ENCODE measurements at places on chromosomes 4 and X.

- DNase-seq: no peak
Measured at GRCh38 chrX:115448146-115448545, 112.8 kb upstream of the PLS3 start.

GRCh38 chrX:793216-793770 is 162.7 kb downstream of the SHOX start:
- DNase-seq: no peak

GRCh38 chrX:43456063-43456462 is 200.0 kb upstream of the MAOA start:
- no peak for DNase-seq

- DNase-seq: no peak
Measured at GRCh38 chr4:1611501-1611870, 72.6 kb downstream of the FAM53A start.

- peak; percentile 14 for DNase-seq
Measured at GRCh38 chr4:157220371-157220881, at the start of gene GRIA2. Gene GRIA2, plus strand, starts transcription at chr4:157220728. Its CDS starts 315 bp downstream, at chr4:157221043.

DNA sequence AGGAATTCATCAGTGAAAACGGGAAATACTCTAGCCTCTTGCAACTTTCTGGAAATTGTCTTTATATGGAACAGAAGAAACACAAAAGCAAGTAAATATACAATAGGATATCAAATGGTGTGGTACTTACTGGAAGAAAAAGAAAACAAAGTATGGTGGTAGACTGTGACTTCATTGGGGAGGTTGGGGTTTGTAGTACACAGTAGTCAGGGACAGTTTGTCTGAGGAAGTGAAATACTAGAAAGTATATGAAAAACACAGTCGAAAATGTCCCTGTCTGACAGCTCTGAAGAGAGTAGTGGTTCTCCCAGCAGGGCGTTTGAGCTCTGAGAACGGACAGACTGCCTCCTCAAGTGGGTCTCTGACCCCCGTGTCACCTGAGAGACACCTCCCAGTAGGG is 390.0 kb upstream of the NWD2 start:
- DNase-seq: no peak

DNA sequence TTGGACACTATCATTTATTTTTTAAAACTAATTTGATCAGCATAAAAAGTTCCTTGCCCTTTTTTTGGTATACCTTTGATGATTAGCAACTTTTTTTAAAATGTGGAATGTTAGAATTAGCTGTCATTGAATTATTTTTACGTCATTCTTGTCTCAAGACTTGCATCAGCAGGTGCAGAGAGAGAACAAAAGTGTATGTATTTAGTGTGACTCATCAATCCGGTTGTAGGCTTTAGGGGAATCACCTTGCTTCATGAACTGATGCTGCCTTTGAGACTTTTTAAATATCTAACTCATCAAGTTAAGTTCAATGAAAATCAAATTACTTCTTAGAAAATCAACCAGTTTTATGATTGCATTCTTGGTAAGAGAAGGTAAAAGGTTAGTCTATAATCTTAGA is 125.1 kb downstream of the ARX start:
- DNase-seq: no peak

DNA sequence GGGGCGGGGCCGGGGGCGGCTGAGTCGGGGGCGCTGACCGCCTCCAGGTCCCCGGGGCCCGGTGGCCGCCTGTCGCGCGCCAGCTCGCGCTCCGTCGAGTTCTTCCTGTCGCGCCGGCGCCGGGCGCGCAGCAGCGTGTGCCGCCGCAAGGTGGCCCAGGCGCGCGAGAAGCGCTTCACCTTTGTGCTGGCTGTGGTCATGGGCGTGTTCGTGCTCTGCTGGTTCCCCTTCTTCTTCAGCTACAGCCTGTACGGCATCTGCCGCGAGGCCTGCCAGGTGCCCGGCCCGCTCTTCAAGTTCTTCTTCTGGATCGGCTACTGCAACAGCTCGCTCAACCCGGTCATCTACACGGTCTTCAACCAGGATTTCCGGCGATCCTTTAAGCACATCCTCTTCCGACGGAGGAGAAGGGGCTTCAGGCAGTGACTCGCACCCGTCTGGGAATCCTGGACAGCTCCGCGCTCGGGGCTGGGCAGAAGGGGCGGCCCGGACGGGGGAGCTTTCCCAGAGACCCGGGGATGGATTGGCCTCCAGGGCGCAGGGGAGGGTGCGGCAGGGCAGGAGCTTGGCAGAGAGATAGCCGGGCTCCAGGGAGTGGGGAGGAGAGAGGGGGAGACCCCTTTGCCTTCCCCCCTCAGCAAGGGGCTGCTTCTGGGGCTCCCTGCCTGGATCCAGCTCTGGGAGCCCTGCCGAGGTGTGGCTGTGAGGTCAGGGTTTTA is 1.5 kb downstream of the ADRA2C start:
- peak; percentile 28 for DNase-seq

DNA sequence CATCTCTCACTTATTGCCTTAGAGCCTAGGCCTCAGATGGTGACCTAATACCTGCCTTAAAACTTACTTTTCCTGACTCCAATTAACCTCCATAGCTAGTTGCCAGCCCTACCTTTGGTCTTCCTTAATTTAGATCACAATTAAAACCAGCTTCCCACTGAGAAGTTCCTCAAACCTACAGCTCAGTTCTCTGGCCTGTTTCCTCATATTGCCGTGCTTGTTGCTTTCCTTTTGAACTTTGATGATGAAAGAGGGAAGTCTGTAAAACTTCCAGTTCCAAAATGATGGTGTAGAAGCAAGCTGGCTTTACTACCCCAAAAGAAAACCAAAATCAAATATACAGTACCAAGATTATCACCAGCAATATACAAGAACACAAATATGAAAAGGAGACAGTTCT is 28.9 kb upstream of the CAMK2D start:
- DNase-seq: no peak

DNA sequence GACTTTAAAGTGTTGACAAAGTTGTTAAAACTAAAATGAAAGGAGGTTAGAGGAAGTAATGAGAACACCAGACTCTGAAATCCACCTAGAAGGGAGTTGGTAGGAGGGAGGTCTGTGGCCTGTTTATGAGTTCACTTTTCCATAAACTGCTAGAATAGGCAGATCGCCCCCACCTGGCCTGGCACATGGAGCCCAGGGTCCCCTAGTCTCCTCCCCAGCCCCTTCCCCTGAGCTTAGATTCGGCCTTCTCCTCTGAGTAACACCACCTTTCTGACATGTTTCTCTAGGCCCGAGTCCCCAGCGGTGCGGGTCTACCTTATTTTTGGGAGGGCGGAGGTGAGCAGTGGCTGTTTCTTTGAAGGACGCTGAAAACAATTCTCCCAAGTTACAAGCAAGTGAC is 54.5 kb upstream of the FAT1 start:
- no peak for DNase-seq

- no peak for DNase-seq
Measured at GRCh38 chrX:102860235-102860634, 76.8 kb upstream of the RAB40AL start.

DNA sequence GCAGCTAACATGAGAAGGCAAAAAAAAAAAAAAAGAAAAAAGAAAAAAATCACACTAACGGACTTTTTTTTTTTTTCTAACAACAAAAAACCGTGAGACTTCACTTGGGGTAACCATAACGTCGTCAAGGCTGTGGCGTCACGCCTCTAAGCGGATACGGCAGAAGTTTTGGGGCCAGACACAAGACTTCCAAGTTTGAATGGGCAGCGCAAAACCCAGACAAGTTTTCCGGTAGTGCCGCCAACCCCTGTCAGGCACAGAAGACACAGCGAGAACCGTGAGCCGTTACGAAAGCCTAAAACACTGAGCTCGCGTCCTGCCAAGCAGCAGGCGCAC is 556 bp upstream of the SMARCA5 start:
- DNase-seq: no peak

GRCh38 chrX:18892899-18893298 is 91.0 kb downstream of the PHKA2 start:
- DNase-seq: no peak

- DNase-seq: no peak
Measured at GRCh38 chr4:86834901-86835300, 14.3 kb downstream of the SLC10A6 start.

GRCh38 chr4:60945641-60946040 is 254.5 kb upstream of the ADGRL3 start:
- DNase-seq: no peak

DNA sequence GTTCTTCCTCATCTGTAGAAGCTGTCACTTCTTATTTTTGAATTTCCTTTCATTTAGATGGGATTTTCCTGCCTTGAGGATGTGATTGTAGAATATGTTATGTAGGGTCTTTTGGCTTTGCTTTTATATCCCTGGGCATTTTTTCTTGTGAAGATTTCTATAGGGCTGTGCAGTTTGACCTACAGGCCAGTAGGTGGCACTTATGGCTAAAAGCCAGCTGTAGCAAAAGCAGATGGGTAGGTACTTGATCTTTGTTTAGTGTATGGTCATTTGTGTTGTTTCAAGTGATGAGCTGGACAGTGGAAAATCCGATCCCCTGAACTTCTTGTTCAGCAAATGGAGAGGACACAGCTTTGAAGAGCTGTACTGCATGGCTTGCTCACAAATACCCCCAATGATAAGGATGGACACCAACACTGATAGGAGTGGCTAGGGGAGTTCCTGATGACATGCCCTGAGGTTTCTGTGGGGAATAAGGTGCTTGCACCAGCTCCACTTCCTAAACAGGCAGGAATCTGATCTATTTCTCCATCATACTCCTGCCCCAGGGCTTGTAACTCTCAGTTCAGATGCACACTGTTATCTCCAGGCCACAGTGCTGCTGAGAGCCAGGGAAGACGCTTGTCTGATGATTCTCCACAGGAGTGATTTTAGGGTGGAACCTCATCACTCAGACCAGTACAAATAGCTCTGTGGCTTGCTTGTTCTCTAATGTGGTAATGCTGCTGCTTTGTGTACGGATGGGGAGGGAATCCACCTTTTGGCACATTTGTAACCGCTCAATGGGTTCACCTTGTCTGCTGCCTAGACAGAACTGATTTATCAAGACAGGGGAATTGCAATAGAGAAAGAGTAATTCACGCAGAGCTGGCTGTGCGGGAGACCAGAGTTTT is 417.1 kb upstream of the MAGEB16 start:
- DNase-seq: peak; percentile 5

GRCh38 chr4:3531318-3531878 is 824 bp downstream of the LRPAP1 start:
- no peak for DNase-seq

- no peak for DNase-seq
Measured at GRCh38 chr4:139489638-139490037, 35.7 kb downstream of the RAB33B start.

DNA sequence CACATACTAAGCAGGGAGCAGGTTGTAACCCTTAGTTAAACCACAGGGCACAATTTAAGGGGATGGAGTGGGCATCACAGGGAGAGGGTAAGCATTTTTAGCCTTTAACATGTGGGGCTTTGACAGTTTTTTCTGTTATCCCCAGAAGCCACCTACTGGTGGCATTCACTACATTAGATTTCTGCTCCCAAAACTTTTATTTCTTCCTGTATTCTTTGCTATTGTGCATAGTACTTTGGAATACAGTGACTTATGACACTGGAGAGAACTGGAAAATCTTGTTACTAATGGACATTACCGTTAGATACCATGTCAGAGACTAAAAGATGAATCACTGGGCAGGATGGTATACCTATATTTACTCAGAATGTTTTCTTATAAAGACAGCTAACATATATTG is 7.3 kb downstream of the TRIM75 start:
- DNase-seq: no peak

DNA sequence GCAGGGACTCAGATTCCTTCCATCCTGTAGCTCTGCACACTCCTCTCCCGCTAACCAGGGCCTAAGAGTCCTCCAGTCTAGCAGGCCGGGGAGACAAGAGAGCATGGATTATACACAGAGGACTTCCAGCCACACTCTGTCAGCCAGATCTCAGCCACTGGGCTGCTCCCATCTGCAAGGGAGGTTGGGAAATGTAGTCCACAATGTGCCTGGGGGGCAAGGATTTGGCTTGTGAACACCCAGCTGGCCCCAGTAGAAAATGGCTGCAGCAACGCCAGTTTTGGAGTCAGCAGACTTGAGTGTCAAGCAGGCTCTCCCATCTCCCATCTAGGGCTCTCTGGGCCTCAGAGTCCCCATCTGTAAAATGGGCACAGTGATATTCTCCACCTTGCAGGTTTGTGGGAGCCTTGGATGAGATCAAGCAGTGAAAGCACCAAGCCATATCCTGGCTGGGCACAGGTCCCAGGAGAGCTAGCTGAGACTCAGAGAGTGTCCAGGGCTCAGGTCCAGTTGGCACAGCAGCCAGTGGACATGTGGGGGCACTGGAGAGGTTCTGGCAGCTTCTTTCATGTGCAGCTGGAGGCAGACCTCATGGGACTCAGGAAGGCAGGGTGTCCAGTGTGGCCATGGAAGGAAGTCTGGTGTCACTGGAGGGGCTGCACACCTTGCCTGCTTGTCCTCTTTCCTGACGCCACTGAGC is 14.6 kb downstream of the PSAPL1 start:
- DNase-seq: no peak

- DNase-seq: no peak
Measured at GRCh38 chrX:77969538-77969937, at the start of gene PGAM4. Gene PGAM4, minus strand, starts transcription at chrX:77969638. Its CDS starts 0 bp downstream, at chrX:77969638.

GRCh38 chrX:54181202-54181953 is 1.7 kb downstream of the FAM120C start:
- DNase-seq: no peak

GRCh38 chr4:48907706-48908477 is 1.3 kb upstream of the OCIAD2 start:
- no peak for DNase-seq

- DNase-seq: no peak
Measured at GRCh38 chrX:903116-903515, 272.5 kb downstream of the SHOX start.

GRCh38 chr4:33802578-33802977 is 2441.7 kb downstream of the ARAP2 start:
- DNase-seq: no peak

DNA sequence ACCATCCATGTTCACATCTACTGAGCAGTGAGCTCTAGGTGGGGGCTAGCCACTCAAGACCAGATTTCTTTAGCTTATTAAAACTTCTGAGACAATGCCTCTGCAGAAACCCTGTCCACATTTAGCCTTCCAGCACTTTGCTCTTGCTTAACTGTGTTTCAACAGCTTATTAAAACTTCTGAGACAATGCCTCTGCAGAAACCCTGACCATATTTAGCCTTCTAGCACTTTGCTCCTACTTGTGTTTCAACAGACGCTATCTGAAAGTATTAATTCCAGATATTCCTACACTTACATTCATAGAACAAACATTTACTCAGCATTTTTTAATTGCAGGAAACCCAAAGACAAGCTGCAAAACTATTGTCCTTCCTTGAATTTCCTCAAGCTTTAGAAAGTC is 91.9 kb downstream of the SEL1L3 start:
- no peak for DNase-seq

- DNase-seq: no peak
Measured at GRCh38 chr4:174674305-174674840, 152.1 kb upstream of the HPGD start.

Data from DMS153 (cell line).